ENCODE measurements at places on chromosomes 13 and 19.

GRCh38 chr13:71210861-71211260, 656.1 kb downstream of the DACH1 start:
- no peak for DNase-seq

DNA sequence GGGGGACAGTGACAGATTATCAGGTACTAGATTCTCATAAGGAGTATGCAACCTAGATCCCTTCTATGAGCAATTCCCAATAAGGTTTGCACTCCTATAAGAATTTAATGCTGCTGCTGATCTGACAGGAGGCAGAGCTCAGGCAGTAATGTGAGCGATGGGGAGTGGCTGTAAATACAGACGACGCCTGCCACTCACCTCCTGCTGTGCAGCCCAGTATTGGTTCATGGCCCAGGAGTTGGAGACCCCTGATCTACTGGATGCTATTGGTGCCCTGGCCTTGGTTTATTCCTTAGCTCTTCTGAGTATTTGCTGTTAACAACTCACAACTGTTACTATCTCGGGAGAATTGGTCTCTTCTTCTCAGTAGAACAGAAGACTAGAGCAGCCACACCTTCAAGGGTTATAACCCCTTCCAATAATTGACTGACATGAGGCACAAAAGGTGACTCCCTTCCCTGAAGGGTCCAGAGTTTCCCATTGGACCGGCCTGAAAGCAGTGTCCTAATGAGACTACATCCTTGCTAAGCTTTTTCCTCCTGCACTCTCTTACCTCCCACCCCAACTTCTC, 35.0 kb upstream of the RBM26 start:
- no peak for DNase-seq

DNA sequence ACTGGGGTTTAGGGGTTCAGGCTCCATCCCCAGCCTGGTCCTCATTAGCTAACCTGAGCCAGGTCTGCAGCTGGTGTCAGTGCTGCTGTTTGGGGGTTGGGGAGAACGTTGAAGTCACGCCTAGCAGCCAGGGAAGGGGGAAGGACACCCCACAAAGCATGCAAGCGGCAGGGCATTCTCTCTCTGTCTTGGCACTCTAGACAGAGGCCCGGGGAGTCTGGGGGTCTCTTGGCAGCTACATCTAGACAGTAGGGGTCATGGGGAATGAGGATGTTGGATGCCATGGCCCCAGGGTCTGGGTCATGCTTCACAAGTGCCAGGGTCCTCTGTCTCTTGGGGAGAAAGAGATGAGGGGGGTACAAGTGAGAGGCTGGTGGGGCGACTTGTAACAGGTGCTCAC, 2.6 kb downstream of the ERICH4 start:
- no peak for DNase-seq

DNA sequence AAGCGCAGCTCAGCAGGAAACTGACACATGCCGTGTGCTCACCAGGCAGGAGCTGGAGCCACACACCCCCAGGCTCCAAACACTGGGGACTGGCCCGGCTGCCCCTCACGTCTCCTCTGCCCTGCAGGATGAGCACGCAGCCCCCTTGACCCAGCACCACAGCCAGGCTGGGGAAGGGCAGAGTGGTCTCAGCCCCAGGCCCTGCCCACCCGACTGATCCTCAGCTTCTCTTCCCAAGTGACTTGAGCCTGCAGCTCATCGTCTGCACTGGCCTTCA, 20.3 kb downstream of the GRTP1 start:
- no peak for DNase-seq

DNA sequence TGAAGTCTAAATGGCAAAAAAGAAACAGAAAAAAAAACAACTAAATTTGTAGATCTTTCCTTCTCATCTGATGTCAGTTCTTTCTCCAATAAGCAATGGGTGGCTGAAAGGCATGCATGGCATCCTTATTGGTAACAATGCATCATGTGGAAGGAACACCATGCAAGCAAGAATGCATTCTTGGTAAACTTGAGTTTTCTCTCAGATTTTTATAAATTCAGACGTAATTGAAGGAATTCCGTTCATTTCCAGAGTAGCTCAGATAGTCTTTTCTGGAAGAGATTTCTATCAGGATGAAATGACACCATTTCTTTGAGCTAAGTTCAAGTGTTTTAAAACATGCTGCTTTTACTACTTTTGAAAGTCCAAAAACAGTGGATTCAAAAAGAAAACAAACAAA, 373.0 kb downstream of the COG6 start:
- DNase-seq: no peak

- DNase-seq: no peak
Observed at GRCh38 chr19:18893587-18894253, 2.2 kb downstream of the CERS1 start.

GRCh38 chr13:101739382-101740178, 287.1 kb downstream of the ITGBL1 start:
- DNase-seq: no peak

DNA sequence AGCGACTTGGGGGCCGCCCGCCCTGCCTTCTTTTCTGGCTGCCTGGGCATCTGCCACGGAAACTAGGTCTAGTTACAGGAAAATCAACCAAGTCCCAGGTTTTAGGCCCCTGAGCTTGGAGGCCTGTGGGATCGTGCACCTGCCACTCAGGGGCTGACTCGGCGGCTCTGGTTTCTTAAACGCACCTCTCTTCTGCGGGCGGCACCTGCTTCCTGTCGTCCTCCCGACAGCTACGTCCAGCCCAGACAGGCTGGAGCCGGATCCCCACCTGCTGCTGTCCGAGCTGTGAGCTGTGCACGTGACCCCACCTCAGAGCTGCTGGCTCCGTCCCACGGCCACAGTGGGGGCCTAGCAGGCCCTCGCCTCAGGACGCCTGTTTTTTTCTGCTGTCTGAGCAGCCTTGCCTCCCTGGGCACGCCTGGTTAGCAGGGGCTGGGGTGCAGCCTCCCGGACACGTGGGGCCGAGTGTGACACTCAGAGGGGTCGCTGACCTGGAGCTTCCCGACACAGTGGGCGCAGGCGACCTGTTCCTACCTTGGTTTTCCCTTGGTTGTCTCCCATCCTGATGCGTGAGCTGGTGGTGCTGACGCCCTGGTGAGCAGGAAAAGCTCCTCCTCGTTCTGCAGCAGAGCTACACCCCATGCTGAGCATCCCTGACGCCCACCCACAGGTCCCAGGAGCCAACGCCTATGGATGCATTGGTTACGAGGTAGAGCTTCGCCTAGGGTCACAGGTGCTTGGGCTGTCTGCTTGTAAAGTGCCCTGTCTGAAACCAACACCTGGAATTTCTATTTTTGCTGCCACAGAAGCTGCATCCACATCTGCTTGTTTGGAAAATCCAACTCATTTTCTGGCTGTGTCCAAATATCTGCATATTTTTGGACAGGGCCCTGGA, 17.5 kb downstream of the TMEM255B start:
- no peak for DNase-seq

- DNase-seq: no peak
Observed at GRCh38 chr13:83423861-83424260, 458.4 kb downstream of the SLITRK1 start.

DNA sequence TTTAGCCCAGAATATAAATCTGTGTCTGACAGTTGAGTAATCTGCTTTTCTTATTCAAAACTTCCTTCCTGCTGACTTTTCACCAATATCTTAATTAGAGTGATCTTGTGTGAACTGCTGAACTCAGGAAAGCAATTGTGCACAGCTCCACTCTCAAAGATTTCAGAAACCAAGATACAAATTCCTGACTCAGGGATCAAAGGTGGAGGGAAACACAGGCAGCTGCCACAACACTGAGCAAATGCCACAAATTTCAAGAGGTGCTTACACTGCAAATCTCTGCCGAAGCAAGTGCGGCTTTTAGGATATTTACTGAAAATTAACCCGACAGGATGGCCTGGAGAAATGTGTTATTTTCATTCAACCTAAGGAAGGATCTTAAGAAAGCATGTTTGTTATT, 111.4 kb downstream of the STOML3 start:
- no peak for DNase-seq

GRCh38 chr19:731000-731399, 19.9 kb upstream of the MISP start:
- no peak for DNase-seq

DNA sequence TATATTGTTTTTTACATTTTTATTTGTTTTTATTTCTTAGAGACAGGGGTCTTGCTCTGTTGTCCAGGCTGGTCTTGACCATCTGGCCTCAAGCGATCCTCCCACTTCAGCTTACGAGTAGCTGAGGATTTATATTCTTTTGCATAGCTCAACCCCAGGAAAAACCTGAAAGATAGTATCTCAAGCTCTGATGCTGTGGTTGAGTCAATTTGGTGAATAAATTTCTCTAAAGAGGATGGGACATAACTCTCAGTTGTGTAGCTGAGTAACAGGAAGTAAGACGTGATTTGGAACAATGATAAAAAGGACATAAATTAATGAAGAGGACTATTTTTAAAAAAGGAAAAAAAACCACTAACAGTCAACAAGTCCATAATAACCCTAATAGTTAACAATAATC, 79.8 kb upstream of the TNFSF11 start:
- DNase-seq: no peak

DNA sequence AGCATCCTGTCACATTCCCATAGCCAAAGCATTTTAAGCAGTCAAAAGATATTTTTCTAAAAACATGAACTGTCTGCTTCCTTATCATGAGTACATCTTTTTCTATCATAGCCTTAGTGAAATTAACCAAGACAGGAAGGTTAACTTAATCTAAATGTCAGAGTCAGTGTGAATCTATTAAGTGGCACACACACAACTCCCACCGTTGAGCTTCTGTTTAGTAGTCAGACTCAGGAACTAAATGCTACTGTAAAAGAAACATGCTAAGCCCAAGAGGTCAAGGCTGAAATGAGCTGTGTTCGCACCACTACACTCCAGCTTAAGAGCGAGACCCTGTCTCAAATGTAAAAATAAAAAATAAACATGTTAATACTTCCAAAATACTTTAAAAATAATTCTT, 7.7 kb upstream of the POU4F1 start:
- DNase-seq: no peak

GRCh38 chr13:38862443-38862842, 128.2 kb downstream of the STOML3 start:
- DNase-seq: no peak

GRCh38 chr19:18883526-18884304, 12.2 kb downstream of the CERS1 start:
- no peak for DNase-seq

GRCh38 chr13:112055036-112055914, 11.7 kb upstream of the SOX1 start:
- no peak for DNase-seq

DNA sequence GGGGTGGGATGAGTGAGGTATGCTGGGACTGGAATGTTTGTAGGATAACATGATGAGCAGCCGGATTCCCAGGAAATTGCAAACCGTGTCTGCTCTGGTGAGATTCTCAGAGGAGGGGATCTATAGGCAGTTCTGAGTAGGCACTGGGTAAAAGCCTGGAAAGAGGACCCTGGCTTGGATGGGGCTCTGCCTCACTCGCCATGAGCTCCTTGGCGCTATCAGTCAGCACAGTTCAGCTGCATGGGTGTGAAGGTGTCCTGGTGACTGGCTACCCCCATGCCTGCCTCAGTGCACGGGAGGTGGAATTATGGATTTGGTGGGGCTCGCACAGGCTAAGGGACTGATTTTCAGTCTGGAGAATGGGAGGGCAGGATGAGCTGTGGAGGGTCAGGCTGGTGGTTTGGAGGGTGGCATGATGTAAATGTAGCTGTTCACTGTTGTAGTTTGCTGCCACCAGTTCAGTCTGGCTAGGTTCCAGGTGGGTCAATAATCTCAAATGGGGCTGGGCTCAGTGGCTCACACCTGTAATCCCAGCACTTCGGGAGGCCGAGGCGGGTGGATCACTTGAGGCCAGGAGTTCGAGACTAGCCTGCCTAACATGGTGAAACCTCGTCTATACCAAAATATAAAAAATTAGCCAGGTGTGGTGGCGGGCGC, 9.2 kb upstream of the ZNF627 start:
- DNase-seq: no peak

GRCh38 chr13:39038569-39039030, 344 bp downstream of the NHLRC3 start:
- DNase-seq: no peak

GRCh38 chr13:112635323-112635722, 47.4 kb upstream of the TUBGCP3 start:
- no peak for DNase-seq

DNA sequence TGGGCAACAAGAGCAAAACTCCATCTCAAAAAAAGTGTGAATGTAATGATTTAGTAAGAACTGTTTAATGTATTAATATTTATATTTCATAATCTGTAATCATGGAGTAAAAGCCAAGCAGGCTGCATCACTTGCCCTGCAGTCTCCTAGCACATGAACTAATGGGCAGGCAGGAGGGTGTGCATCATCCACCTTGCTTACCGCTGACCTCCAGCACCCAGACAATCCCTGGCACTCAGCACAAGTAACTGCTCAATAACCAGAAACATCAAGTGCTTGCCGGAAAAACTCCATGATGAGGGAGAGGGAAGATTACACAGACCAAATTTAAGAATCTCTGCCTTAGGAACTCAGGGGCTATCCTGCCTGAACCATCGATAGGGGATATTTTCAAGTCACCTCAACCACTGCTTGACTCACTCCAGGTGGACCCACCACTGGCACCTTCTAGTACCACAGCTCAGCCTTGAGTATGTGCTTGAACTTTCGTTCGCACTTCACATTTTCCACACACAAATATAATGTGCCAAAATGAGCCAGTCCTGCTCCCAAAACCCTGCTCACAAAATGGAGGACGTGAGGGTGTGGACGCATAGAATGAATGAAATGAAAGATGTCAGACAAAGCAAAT, 18.6 kb downstream of the BRD4 start:
- no peak for DNase-seq

DNA sequence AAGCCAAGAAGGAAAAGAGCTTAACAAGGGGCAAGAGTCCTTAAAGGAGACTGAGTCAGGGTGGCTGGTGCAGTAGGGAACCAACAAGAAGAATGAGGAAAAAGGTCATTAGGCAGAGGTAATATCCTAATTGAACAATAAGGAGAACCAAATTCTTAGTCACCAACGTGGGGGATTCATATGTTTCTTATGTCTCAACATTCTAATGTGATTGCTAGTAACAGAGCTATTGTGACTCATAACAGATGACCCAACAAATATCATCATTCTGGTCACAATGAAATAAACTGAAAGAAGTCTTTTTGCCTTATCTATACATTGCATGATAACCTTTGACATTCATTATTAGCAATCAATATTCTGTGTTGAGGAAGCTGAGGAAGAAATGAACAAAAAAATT, 101.6 kb downstream of the RAP2A start:
- no peak for DNase-seq

DNA sequence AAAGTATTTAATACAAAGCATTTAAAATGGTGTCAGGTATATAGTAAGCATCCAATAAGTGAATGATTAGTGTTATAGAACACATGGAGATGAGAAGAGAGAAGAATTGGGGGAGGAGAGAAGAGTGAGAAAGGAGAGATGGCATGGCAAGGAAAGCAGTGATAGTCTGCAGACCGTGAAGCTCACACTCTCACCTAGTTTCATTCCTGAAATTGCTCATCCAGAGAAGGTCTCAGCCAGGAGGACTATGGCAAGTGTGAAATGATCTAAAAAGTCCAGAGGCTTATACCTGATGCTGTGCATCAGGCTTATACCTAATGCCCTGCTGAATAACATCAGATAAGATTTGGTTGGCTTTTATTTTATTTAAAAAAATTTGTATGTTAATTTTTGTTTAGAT, 351.6 kb upstream of the KLF12 start:
- no peak for DNase-seq

GRCh38 chr13:68076046-68076445, 845.9 kb upstream of the PCDH9 start:
- no peak for DNase-seq

- DNase-seq: no peak
Observed at GRCh38 chr19:19871932-19872331, 6.2 kb downstream of the ZNF253 start.

Measured in SIG-M5 (cell line).